ENCODE measurements at places on chromosomes 5 and 9. TPM values are rescaled to one million over a fixed set of nuclear protein-coding genes. Genes with fewer than 3 reads are reported as not detected.

The TLR4 gene
- total RNA-seq: 6.0 TPM

The CD14 gene
- 0.50 TPM for total RNA-seq

The CPLANE1 gene
- total RNA-seq: 27.6 TPM

The TAF11L5 gene
- not detected for total RNA-seq

The ZNF483 gene
- total RNA-seq: 1.8 TPM

The CNTFR gene
- total RNA-seq: 0.44 TPM

The TIGD6 gene
- 12.9 TPM for total RNA-seq

The C7 gene
- 0.83 TPM for total RNA-seq

The LCN6 gene
- total RNA-seq: not detected
